ENCODE measurements at places on chromosomes 2 and 18. TPM values are rescaled to one million over a fixed set of nuclear protein-coding genes. Genes with fewer than 3 reads are reported as not detected.

GRCh38 chr2:102755284-102755683 lies 6.5 kb upstream of the TMEM182 start:
- DNase-seq, result no peak

- no peak for DNase-seq
These were observed 23.8 kb upstream of the PTMA start for GRCh38 chr2:231684314-231685223.

- DNase-seq, result no peak
These were observed 17.8 kb downstream of the MTCL1 start for GRCh38 chr18:8722946-8723820.

DNA sequence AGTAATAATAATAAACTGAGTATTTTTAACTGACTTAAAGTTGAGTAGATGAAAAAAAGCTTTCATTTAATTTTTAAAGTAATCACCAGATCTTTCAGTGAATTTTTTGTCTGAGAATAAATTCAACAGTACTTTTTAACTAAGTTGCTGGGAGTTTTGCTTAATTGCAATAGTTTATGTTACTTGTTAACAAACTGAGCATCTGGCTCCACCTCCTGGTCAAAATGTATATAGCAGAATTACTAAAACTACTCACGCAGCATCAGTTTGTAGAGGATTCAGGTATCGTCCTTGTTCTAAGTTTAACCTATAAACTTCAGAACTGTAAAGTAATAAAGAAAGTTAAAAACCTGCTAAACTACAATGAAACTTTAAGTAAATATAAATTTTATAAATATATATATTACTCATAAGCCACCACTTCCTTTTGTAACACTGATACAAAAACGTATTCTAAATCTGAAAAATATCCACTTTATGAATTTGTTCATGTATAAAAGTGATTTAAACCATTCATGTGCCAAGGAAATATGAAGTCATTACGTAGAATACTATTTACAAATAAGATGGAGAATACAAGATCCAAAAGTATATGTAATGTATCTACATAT lies 21.3 kb downstream of the NOL10 start:
- no peak for DNase-seq

DNA sequence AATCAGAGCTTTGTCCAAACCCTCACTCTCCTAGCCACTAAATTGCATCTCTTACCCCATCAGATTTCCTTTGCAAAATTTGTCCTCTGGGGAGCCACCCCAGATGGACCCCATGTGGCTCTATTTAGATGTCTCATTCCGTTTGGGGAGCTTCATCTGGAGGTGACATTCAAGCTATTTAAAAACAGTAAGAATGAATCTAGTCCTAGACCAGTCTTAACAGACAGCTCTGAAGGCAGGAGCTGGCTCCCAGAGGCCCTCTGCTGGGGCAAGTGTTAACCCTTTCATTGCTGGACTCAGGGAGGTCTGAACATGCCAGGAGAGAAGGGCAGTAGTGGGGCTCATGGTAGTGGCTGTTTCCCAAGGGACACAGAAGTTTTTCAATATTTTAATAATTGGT lies 59.2 kb downstream of the RPL37A start:
- DNase-seq, result no peak

Gene SOX11
- 46.2 TPM for total RNA-seq
